ENCODE measurements at places on chromosomes 1 and 21.

- peak; percentile 48 for DNase-seq
These were observed 642 bp upstream of the SLC16A1 start for GRCh38 chr1:112956544-112957132.

- DNase-seq = no peak
These were observed 560.8 kb downstream of the NEGR1 start for GRCh38 chr1:71721532-71721931.

DNA sequence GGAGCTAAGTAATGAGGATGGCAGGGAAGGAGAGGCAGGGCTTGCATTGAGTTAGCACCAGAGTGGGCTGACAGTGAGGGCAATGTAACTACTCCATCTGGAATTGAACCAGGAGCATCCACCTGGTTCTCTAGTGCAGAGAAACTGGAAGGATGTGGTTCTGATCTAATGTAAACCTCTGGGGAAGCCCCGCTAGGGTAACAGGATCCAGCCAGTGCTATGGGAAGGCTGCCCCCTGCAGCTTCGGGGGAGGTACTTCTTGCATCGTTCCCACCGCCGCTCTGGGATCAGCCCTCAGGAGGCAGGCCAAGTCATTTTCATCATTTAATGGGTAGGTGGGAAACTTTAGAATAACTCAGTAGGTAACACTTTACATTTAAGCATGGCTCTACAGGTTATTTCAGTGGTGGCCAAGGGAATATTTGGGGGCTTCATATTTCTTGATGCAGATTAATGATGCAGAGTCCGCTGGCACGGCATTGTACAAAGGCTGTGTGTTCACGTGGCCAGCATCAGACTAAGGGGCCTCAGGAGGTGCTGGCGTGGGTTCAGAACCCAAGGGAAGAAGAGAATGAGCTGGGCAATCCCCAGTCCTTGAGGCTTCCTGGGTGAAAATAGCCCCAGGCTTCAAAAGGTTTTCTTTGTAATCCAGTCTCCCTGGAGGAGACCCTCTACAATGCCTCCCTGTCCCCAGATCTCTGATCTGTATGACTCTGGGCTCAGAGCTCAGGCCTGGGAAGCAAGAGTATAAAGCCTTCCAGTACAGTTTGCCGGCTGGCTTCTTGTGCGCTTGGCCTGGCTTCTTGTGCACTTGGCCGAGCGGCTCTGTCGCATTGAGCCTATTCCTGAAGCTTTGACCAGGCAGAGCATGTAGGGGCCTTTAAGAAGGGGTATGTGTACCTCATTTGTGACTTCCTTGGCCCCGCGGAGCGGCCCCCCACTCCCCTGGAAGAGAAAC lies 26.4 kb upstream of the KAZN start:
- DNase-seq = no peak

GRCh38 chr1:234322979-234323378 lies 50.3 kb upstream of the COA6 start:
- peak; percentile 62 for DNase-seq

- DNase-seq = no peak
These were observed 21.7 kb downstream of the RNF187 start for GRCh38 chr1:228508840-228509415.

DNA sequence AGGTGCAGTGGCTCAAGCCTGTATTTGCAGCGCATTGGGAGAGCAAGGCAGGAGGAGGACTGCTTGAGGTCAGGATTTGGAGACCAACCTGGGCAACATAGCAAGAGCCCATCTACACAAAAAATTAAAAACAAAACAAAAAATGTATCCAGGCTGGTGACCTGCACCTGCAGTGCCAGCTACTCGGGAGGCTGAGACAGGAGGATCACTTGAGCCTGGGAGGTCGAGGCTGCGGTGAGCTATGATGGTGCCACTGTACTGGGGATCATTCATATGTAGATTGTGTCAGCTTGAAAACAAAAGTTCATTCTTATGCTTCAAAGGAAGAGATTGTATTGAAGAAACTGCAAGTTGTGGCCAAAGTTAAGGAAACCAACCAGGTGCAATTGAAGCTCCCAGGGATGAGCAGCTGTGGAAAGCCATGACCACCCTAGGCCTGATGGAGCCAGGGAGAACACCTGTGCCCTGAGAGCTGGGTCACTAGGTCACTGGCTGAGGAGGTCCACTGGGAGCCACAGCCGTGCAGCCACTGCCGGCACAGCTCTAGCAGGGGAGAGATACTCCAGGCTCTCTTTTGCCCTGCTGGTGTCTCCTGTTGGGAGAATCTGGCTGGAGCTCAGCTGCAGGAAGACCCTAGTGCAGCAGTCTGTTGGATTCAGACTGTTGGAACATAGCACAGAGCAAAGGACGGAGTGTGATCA lies 13.3 kb upstream of the BRWD1 start:
- no peak for DNase-seq

GRCh38 chr1:213689260-213689659 lies 298.5 kb upstream of the PROX1 start:
- DNase-seq = no peak

DNA sequence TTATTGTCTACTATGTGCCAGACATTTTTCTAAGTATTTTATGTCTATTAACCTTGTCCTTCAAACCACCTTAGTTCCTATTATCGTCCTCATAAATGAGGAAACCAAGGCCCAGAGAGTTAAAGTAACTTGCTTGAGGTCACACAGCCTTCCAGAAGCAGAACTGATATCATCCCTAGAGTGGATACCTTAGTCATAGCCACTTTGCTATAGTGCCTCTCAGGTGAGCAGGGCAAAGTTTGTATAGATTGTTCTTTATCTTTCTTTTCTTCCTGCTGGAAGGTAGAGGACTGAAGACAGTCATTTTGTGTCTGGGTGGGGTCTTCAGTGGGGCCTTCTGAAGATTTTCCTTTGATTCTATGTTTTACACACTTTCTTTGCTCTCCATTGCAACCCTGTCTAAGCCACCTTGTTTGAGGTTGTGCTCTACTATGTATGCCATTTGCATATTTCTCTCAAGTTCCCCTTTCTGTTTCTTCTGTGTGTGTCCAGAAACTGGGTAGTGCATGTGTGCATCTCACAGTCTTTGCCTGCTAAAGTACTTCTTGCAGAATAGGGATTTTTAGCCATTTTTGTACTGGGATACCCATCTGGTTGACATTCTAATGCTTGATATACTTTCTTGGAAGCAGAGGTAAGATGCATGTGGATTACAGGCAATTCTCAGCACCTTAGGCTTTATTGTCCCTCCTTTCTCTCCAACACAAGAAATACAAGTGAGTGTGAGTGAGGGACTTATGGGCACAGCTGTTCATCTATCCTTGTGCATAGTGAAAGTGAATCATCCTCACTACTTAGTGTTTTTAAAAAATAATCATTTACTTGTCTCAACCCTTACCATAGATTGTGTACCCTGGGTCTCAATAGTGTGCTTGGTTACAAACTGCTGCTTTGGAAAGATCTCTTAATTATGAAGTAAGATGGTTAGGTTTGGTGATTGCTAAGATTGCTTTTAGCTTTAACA lies 207.6 kb upstream of the HMCN1 start:
- DNase-seq = no peak

GRCh38 chr1:153057375-153057774 lies at the start of gene SPRR2A:
Gene SPRR2A, minus strand, starts transcription at chr1:153057512. Its CDS starts 777 bp downstream, at chr1:153056735.
- DNase-seq = no peak

DNA sequence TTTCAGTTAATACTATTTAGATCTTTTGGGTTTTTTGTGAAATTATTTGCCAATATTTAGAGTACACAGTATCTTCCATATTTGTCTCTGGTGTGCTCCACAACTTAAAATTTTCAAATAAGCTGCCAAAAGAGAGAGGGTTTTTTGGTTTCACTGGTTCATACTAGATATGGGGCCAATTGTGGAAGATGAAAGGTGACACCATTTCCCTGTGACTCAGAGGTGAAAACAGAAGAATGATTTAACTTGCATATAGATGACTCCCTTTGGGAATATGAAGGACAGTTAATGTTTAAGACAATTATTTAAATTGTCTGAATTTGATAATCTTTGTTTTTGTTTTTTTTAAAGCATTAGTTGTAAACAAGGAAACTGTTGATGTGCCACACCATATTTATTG lies 37.5 kb downstream of the IVNS1ABP start:
- peak; percentile 65 for DNase-seq

DNA sequence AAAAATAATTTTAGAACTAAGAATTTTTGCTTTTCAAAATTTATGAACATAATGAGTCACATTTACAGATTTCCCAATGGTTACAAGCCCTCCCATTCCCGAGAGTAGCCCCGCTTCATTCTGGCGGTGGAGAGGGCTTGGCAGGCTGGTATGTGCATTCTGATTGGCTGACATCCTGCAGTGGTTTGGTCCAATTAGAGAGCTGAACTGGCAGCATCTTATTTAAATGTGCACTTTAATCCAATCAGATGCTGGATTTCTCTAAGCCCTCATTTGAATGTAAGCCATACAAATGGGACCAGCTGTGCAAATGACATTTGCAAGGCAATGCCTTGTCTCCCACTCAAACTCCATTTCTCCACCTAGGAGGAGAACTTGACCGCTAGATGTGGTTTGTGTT lies 18.0 kb upstream of the TRIM17 start:
- no peak for DNase-seq

DNA sequence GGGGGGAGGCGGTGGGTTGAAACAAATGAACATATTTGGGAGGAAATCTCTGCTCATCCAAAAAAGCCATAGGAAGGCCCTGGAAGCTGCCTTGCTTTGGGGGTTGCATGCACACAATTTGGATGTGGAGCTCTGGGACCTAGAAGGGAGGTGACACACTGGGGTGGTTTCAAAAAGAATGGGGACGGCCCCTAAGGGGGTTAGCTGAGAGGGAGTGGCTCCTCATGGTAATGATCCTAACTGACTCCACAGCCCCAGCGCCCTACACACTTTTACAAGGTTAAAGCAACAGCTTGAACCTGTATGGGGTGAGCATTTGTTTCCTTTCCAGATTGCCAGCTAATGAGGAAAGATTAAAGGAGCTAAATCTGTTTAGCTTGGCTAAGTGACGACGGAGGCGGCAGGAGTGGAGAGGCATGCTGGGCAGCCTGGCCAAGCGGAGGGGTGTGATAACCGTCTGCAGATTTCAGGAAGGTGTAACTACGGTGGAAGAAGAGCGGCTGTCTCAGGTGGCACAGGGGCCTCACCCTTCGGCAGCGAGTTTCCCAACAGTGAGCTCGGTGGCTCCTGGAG lies 107.3 kb downstream of the RNF220 start:
- DNase-seq = no peak

GRCh38 chr1:29123053-29123886 lies 433 bp downstream of the TMEM200B start:
- DNase-seq = peak; percentile 41

GRCh38 chr1:201825245-201825644 lies 3.7 kb upstream of the IPO9 start:
- no peak for DNase-seq

GRCh38 chr1:235935235-235936225 lies 68.8 kb upstream of the LYST start:
- no peak for DNase-seq

DNA sequence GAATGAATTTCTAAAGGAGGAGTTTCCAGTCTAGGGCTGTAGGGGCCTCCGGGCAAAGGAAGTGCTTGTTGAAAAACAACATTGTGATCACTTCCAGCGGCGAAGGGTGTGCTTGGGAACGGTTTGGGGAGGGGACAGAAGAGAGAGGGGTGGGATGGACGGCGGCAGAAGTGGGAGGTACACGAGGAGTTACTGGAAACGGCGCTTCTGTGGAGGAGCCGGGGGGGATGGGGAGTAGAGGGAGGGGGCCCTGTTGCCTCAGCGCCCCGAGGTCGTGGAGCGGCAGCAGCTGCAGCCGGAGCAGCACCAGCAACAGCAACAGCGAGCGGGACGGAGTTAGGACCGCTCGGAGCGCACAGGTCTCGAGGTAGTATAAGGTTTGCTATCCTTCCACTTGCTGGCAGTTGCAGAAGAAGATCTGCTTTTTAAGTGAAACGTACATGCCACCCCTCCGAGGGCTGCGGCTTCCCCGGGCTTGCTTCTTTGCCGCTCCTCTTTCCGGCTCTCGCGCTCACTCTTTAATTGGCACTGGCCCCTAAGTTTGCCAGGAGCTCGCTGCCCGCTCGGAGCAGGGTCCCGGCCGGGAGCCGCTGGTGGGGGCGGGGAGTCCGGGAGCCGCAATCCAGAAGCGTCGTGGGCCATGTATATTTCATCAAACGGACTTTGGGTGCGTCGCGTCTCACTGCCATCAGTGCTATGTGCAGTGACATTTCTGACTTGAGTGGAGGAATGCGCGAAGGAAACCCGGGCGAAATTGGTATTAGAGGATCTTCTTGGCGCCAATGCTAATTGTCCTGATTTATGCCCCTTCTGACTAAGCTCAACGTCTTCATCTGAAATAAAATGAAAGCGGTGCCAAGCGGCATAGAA lies 771 bp upstream of the NTNG1 start:
- DNase-seq = peak; percentile 41

GRCh38 chr21:34980423-34981115 lies 68.5 kb downstream of the RUNX1 start:
- no peak for DNase-seq

GRCh38 chr1:234589854-234590620 lies 19.9 kb downstream of the IRF2BP2 start:
- peak; percentile 37 for DNase-seq

GRCh38 chr1:66393586-66394287 lies 140.2 kb upstream of the SGIP1 start:
- DNase-seq = no peak

DNA sequence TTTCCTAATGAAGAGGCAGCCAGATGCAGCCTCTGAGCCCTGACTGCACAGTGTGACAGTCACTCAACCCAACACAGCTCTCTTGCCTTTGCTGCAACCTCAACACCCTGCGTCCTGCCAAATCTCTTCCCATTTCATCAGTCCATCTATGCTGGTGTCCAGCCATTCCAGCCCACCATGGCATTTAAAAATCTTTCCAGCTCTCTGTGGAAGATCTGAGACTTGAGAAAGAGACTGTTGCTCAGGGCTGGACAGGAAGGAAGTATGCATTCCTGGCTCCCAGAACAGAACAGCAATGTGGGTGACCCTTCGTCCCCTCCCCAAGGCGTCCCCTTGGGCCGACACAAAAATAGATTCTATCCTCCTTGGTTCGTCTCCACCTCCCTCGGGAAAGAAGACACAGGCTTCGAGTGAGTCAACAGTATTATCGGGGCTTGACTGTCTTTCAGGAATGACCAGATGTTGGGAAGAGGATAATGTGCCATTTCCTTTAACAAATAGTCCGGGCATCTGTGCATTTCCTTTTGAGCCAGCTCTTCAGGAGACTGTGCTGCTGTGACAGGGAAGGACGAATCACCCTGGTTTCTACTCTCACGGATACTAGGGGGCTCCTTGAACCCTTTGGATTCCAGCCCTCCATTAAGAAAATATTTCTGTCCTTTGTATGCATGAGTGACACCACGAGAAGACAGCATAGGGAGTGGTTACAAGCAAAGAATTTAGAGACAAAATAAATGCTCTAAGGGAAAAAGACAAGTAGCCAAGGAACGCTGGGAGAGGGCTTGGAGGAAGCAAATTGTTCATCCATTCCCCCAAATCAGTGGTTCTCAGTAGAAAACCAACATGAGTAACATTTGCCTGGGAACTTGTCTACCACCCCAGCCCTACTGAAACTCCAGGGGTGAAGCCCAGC lies 111.4 kb upstream of the CDC42BPA start:
- peak; percentile 46 for DNase-seq
